ENCODE measurements at places on chromosomes 7 and 10. TPM values are rescaled to one million over a fixed set of nuclear protein-coding genes. Genes with fewer than 3 reads are reported as not detected.

GET4 gene
- total RNA-seq, result 27.1 TPM

- peak; percentile 37 for DNase-seq
These were observed 11.3 kb downstream of the KMT2C start for GRCh38 chr7:152424348-152425108.

MYO1G gene
- total RNA-seq, result 429 TPM

GRCh38 chr7:10439027-10439426 lies 534.6 kb upstream of the PHF14 start:
- no peak for DNase-seq

GRCh38 chr7:77823787-77824186 lies 25.2 kb downstream of the PHTF2 start:
- no peak for DNase-seq

All from activated CD4-positive, alpha-beta memory T cell treated with anti-CD3 and anti-CD28 coated beads for 36 hours (primary cell).